ENCODE measurements at places on chromosomes 4 and X.

DNA sequence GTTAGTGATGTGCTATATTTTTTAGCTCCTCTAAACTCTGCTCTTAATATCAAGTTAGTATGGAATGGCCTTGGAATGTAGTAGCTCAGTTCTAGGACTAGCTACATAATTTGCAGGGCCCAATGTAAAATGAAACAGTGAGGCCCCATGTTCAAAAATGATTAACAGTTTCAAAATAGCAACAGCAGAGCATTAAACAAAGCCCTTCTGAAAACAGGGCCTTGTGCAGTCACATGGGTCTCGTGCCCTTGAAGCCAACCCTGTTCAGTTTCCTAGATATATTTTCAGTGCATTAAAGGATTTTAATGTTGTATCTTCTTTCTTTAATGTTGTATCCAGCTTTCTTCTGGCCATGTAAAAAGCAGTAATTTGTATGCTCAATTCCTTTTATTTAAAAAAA, 82.1 kb downstream of the TASL start:
- DNase-seq = no peak

DNA sequence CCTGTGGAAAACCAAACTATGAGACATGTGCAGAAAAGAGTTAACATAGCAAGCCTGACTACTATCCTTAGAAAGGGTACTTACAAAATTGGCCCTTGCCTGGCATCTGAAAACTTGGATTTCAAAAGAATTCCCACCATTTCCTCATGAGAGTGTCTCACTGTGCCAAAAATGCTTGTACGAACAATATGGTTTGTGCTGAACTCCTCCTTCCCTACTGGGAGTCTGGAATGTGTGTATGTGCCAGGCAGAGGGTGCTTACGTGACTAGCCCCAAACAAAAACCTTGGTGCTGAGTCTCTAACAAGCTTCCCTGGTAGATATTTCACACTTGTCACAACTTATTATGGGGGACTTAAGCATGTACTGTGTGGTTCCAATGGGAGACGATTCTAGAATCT, 81.7 kb upstream of the GIMD1 start:
- DNase-seq = no peak

- DNase-seq = no peak
Measured at GRCh38 chrX:1554469-1555210, 17.7 kb upstream of the P2RY8 start.

GRCh38 chr4:38967260-38968095, 64.7 kb downstream of the TMEM156 start:
- DNase-seq = no peak

GRCh38 chrX:130896802-130897501, 6.1 kb downstream of the ENOX2 start:
- DNase-seq = no peak

GRCh38 chr4:16717266-16717970, 181.0 kb downstream of the LDB2 start:
- no peak for DNase-seq

DNA sequence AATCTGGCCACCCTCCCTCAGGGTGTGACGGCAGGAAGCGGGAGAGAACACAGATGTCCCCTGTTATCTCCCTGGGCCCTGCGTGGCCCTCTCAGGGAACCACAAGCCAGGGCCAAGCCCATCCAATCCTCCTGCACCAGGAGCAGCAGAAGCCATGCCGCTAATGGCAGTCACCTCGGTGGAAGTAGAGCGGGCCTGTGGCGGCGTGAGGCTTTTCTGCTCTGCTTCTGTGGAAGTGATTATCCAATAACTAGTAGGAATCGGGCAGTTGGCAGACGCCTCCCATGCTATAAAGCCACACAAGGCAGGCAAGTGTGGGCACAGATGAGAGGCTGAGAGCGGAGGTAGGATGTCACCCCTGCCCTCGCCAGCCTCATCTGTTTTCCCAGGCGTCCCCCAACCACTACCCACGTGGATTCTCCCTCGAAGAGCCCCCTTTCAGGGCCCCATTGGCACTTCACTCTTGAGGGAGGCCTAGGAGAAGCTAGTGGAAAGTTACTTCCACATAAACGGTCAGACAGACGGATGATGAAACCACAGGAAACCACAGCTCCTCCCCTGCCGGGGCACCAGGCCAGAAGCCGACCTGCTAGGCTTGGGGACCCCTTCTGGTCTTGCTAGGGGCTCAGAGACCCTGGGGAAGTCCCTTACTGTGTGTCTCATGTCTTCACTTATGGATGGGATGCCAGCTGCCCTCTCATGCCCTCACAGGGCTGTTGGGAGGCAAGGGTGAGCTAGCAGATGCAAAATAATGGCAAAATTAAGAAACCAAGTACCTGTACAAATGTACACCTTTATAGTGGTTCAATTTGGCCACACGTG, 18.8 kb upstream of the TMSB4X start:
- no peak for DNase-seq
